ENCODE measurements at places on chromosomes 2 and 18.

GRCh38 chr2:104701411-104701911 lies 152.5 kb upstream of the POU3F3 start:
- no peak for DNase-seq

GRCh38 chr2:25251071-25251421 lies 82.7 kb upstream of the POMC start:
- no peak for DNase-seq

- DNase-seq: no peak
These were observed 29.2 kb downstream of the AKAIN1 start for GRCh38 chr18:5167831-5168230.

GRCh38 chr2:114753145-114753544 lies 310.7 kb downstream of the DPP10 start:
- no peak for DNase-seq

DNA sequence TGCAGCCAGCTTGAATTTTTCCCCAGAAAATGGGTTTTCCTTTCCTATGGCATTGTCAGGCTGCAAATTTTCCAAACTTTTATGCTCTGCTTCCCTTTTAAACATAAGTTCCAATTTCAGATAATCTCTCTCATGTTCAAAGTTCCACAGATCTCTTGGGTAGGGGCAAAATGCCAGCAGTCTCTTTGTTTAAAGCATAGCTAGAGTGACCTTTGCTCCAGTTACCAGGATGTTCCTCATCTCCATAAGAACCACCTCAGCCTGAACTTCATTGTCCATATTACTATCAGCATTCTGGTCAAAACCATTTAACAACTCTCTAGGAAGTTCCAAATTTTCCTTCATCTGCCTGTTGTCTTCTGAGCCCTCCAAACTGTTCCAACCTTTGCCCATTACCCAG lies 68.3 kb downstream of the SGPP2 start:
- DNase-seq: no peak

DNA sequence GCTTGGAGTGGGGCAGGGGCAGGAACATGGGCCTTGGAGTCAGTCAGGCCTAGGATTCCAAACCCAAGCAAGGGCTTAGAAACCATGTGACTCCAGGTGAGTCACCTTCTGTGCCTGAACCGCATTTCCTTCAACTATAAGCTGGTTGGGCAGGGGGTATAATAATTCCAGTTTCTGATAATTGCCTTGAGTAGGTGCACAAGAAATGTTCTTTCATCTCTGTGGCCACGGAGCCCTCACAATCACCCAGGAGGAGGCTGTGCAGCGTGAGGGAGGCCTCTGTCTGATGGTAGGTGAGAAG lies 112.1 kb upstream of the HAAO start:
- DNase-seq: no peak

DNA sequence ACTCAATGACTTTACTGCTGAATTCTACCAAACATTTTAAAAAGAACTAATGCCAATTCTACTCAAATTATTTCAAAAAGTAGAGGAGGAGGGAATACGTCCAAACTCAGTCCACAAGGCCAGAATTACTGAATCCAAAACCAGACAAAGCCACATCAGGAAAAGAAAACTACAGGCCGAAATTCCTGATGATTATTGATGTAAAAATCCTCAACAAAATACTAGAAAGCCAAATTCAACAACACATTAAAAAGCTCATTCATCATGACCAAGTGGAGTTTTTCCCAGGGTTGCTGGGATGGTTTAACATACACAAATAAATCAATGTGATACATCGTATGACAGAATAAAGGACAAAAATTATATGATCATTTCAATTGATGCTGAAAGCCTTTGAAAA lies 103.9 kb upstream of the UBE2E3 start:
- DNase-seq: no peak

GRCh38 chr2:64482765-64483504 lies 29.0 kb downstream of the LGALSL start:
- DNase-seq: no peak

DNA sequence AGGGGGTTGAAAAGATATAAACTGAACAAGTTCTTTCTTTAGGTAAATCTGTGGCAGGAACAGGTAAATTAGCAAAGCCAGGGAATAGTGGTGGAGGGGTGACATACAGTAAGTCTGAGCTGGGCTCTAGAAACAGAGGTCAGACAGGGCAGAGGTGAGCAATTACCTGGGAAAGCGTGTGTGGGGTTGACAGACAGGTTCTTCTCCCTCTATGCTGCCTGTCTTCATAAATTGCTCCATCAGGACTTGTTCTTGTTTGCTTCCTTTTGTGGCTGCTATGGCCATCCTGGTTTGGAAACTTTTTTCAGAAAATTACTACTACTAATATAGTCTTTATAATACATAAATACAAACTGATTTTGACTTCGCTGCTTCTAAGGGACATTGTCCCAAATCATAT lies 3.4 kb upstream of the ANKRD12 start:
- DNase-seq: no peak

DNA sequence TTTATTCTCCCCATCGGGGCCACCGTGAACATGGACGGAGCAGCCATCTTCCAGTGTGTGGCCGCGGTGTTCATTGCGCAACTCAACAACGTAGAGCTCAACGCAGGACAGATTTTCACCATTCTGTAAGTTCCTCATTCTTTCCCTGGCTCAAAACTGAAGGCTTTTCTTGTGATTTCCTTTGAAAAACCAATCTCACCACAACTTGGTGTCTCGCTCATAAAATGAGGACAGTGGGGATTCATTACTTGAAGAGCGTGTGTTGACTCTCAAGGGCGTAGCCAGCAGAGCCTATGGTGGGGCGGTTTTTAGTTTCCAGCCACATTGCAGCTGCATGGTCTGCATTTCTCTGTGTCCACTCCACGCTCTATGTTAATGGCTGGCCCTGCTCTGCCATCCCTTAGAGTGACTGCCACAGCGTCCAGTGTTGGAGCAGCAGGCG lies 29.0 kb downstream of the SLC1A4 start:
- DNase-seq: peak; percentile 79

GRCh38 chr2:237603718-237604362 lies 13.3 kb upstream of the RAB17 start:
- peak; percentile 64 for DNase-seq

DNA sequence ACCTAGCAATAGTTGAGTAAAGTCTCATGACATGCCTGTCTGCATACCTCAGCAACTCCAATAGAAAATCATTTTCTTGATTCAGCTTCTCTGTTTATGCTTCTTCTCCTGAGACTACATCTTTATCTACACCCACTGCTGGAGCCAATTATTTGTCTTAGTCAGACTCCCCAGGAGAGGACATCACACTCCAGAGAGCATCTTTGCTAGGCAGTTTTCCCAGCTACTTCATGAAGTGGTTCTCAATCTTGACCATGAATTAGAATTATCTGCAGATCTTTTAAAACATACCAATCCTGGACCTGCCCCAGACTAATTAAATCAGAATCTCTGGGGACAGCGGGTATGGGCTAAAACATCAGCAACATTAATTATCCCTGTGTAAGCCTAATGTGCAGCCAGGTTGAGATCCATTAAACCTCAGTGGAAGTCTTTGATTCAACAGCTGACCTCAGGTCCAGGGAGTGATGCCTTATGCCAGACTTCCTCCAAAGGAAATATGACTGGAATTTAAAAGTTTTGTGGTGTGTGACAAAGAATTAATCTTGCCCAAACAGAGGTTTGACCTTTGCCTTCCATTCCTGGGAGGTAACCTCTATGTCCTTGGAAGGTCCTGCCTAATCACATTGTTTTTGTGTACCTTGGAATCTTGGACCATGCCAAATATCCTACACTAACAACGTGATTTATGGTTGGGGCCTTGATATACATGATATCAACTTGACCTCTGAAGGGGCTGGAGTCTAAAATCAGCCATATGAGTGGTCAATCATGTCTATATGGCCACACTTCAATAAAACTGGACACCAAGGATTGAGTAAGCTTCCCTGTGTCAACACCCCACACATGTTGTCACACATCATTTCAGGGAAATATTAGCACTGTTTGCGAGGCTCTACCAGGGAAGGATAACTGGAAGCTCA lies 99.3 kb upstream of the DNAJC10 start:
- no peak for DNase-seq

DNA sequence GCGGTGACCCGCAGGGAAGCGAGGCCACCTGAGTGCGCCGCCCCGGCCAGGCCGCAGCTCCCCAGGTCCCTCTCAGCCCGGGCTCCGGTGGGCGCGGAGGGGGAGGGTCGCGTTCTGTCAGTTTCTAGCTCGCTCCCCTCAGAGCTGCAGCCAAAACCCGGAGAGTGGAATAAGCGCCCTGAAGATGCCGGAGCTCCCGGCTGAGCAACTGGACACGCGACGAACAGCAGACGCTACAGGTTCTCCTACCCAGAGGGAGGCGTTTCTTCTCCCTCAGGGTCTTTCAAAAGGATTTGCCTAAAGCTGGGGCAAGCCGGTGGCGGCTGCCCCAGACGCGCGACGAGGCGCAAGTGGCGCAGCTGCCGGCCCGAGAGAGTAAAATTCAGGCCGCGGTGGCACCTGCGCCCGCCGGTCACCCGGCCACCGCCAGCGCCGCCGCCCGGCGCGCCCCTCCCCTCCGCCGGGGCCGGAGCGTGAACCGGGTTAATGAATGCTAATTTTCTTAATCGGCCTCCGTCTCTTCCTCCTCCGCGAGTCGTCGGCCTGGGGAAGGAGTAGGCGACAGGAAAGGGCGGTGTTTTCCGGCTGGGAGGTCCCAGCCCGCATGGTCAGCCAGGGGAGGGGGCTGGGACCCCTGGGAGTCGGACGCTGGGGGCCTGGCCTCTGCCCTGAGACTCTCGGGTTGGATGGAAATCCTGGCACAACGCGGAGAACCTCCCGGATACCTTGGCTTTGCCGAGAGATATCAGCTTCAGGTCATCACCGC lies 845 bp upstream of the CDC42EP3 start:
- DNase-seq: peak; percentile 83

GRCh38 chr2:218389333-218390150 lies 7.5 kb downstream of the SLC11A1 start:
- no peak for DNase-seq

- no peak for DNase-seq
These were observed 26.4 kb downstream of the SLC66A2 start for GRCh38 chr18:79924814-79925731.

DNA sequence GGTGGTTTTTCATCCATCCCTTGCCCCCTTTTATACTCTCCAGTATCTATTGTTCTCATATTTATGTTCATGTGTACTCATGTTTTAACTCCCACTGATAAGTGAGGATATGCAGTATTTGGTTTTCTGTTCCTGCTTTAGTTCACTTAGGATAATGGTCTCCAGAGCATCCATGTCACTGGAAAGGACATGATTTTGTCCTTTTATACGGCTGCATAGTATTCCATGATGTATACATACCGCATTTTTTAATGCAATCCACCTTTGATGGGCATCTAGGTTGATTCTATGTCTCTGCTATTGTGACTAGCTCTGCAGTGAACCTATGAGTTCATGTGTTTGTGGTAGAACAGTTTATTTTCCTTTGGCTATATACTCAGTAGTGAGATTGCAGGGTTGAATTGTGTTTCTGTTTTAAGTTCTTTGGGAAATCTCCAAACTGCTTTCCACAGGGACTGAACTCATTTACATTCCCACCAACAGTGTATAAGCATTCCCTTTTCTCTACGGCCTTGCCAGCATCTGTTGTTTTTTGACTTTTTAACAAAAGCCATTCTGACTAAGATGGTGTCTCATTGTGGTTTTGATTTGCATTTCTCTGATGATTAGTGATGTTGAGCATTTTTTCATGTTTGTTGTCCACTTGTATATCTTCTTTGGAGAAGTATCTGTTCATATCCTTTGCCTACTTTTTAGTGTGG lies 420.2 kb downstream of the THSD7B start:
- no peak for DNase-seq

Measured in inflammatory macrophage (primary cell).